ENCODE measurements at places on chromosomes 5 and 9. TPM values are rescaled to one million over a fixed set of nuclear protein-coding genes. Genes with fewer than 3 reads are reported as not detected.

DNA sequence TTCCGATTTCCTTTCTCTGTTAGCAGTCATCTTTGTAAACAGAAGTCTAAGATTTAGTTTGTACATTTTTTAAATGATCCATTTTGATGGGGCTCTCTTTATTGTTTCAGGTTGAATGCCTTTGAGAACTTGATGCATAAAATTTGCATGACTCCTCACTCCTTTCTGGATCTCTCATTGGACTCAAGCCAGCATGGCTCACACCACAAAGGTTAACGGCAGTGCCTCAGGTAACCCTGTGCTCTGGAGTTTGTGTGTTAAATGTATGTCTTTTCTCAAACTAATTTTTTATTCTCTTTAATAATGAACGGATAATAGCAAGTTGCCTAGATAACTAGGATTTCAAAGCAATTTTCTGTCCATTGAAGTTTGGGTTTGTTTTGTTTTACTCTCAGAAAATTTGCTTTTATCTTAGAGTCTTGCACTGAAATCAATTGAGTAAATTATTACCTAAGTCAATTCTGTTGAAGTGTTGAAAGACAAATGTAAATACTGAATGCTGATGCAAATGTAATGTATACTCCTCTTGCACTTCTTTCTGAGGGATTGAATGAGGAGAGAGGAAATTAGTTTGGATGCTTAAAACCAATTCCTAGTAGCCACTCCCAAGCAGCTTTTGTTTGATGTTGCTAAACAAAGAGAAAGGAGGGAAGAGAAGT lies 164.6 kb upstream of the DMRT1 start:
- DNase-seq, result no peak

Gene PIP5KL1
- total RNA-seq, result 13.0 TPM

- DNase-seq, result peak; percentile 58
Observed at GRCh38 chr9:21141427-21141882, at the start of gene IFNW1. Gene IFNW1, minus strand, starts transcription at chr9:21141832. Its CDS starts 262 bp downstream, at chr9:21141570.

DNA sequence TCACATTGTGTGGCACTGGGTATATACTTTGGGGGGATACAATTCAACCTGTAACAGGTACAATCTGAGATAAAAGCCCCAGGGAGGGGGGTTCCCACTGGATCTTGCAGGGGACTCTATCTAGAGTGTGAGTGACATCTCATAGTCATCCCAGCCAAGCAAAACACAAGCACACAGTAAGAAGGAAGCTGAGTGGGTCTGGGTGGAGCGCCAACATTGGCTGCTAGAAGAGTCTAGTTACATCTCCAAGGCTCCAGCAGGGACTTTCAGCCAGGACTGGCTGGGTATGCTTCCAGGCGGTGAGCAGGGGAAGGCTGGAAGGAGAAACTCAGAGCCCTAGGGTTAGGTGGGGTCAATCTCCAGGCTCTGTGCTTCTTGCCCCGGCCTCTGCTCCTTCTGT lies 53.0 kb downstream of the IL31RA start:
- no peak for DNase-seq

DNA sequence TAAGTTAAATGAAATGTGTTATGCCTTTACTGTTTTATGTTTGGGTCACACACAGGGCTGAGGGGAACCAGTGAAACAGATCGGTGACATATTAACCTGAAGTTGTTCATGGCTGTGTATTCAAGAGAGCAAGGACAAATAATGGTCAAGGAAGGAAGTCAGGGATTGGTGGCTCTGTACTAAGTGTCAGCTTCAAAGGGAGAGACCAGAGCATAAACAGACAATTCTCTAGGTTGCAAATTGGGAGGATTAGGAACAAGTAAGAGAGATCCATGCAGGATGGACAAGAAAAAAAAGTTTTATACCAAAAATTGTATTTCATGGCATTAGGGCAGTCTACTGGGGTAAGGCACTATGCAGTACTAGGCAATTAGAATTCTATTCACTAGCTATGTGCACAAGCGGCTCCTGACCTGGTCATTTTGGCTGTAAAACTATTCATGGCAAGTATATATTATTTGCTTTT lies 156.3 kb downstream of the PLPPR1 start:
- no peak for DNase-seq

Gene PCDHGB6
- 8.3 TPM for total RNA-seq

- DNase-seq, result peak; percentile 87
Observed at GRCh38 chr9:135221951-135222631, 134.6 kb downstream of the OLFM1 start.

- DNase-seq, result no peak
Observed at GRCh38 chr5:142095035-142095434, 13.5 kb upstream of the NDFIP1 start.

- DNase-seq, result no peak
Observed at GRCh38 chr5:91486638-91487037, 103.5 kb upstream of the ARRDC3 start.

Gene NR4A3
- 0.74 TPM for total RNA-seq

DNA sequence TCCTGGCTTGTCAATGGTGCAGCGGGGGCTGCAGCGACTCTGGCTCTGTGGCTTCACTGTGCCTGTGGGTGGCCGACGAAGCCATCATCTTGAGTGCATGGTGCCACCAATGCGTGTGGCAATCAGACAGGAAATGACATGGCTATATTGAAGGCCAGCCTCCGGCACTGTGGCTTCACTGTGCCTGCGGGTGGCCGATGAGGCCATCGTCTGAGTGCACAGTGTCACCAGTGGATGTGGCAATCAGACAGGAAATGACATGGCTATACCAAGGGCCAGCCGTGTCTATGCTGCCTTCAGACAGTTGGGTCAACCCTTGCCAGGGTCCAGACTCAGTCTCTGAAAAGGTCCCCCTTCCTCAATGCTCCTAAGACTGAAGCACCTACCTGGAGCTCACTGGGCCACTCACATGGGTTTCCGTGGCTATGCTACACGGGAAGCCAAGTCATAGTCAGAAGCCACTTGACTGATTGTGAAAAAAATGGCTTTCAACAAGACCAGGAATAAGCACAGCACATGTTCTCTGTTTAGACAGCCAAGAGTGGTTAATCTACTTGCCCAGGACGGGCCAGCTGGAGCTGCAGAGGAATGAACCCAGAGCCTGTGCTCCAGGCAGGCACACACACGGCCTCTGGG lies 67.5 kb upstream of the S1PR3 start:
- no peak for DNase-seq

DNA sequence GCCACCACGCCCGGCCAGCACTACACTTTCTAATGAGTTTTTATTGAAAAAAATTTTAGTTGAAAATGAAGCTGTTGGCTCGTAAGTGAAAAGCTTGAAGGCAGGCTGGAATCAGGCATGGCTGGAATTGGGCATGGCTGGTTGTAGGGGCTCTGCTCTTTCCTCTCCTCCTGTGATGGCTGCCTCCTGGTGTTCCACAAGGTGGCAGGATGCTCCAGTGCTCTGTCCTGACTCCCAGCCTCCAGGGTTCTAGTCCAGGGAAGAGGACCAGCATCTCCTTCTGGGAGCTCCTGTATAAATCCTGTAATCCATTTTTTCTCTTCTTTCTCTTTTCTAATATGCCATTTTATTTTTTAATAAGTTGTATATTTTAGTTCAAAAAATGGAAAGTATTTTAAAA lies 57.2 kb upstream of the DHFR start:
- DNase-seq, result peak; percentile 85

GRCh38 chr9:76810377-76810957 lies 46.2 kb downstream of the PCA3 start:
- DNase-seq, result peak; percentile 83

GRCh38 chr5:57117596-57117995 lies 56.3 kb upstream of the GPBP1 start:
- no peak for DNase-seq

Gene PTCD2
- 8.4 TPM for total RNA-seq

Gene SLC25A2
- total RNA-seq, result 0.50 TPM

Gene IL13
- not detected for total RNA-seq

Gene BHMT2
- 0.46 TPM for total RNA-seq

DNA sequence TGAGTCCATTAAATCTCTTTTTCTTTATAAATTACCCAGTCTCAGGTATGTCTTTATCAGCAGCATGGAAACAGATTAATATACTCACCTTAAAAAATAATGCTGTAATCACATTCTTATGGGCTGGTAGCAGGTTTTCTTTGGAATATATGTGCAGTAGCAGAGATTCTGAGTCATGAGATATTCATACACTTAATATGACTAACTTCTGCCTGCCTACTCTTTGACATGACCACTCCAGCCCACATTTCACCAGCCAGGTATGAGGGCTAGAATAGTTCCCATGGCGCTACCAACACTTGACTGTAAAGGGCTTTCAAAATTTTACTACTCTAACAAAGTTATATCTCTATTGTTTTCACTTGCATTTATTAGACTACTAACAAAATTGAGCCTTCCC lies 74.1 kb upstream of the GHR start:
- DNase-seq, result no peak

Data from endodermal cell (in vitro differentiated cells).